IPS-NIHi11 (cell line): ENCODE measurements at places on chromosomes 3 and 15.

DNA sequence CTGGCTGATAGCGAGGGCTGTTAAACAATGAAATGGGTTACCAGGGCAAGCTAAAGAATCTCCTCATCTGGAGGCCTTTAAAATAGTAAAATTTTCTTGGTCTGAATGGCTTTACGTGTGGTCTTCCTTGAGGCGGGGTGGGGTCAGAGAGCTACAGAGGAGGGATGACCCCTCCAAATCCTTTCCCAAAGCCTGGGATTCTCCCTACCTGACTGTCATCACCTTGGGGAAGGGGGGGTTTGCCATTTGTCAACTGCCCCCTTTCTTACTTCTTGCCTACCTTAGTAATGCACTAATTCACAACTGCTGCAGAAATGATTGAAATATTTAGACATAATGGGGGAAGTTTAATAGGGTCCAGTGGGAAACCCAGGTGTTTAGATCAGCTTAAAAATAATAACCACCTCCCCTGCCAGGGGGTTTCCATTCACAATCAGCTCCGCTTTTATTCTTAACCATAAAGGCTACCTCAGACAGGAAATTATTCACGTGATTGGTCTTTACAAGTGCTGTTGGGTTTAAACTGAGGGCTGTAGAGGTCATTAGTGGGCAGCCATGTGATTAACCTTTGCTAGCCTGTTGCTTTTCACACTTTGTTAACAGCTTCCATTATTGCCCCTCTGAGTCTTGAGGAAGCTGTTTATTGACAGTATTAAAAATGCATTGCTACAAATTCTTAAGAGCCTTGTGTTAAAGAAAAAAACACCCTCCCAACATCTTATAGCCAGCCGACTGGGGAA lies 276.5 kb upstream of the ATP11B start:
- DNase-seq: no peak

DNA sequence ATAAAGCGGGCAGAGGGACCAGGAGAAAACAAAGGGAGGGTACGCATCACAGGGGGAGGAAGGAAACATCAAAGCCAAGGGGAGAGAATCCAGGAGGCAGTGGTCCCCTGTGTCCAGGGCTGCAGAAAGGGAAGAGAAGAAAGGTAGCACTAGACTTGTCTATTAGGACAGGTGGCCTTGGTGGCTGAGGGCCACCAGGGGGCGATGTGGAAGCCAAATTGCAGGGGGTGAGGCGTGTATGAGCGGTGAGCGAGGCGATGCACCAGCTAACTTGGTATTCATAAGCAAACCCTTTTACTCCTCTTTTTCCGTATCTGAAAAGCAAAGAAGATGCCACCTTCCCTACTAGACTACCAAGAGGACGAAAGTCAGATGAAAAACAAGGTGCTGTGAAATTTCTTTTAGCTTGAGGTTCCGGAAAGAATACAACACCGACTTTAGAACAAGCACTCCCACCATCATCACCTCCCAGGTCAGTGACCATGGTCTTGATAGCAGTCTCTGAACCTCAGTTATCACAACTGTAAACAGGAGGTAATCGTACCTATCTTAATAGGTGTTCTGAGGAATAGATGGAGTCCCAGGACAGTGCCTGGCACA lies 654.4 kb upstream of the ADAMTS9 start:
- peak; percentile 71 for DNase-seq

DNA sequence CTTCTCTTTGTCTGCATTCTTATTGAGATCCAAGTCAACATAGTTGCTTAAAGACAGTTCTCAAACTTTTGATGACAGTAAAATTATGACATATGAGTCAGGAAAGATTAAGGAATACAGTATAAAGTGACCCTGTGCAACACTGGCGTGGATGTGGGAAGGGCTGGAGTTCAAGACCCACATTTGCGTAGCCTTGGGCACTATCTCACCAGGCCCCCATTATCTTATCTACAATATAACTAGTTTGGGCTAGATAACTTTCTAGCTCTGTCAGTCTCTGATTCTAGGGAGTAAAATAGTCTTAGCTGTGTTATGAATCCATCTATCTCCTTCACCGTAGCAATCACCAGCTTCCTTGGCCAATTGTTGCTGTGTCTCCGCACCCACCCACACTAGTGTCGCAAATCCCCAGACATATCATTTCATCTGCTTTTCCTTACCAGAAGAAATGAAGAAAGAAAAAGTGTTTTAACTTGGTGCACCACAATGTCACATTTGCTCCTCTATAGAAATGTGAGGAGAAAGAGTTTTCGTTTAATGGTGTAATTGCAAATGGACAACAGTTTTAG lies 14.9 kb upstream of the TM4SF4 start:
- DNase-seq: no peak

DNA sequence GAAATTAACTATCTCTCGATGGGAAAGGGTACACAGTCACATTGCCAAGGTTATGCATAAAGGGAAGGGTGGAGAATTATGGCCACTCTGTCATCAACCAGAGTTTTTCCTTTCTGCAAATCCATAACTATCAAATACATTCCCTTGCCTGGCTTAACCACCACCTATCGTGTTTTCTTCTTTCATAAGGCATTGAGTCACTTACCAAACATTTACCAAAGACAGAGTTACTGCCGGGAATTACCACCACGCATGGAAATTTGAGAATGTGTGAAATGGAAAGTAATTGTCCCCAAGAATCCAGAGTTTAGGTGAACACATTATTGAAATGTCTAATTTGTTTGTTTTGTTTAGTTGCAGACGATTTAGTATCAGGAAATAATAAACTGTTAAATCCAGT lies 134.3 kb upstream of the LRRN1 start:
- no peak for DNase-seq

DNA sequence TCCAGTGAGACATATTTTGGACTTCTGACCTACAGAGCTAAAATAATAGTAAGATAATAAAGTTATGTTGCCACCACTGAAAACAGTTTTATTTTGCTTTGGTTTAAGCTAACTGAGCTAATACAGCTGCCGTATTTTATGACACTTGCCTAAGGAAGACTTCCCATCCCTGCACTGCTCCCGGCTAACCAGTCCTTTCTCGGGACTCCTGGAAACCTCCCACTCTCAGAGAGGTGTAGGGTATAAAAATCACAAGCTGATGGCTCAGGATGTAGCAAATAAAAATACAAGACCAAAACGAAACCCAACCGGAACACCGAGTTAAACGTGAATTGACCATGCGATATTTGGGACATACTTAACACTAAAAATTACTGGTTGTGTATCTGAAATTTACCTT lies 448 bp upstream of the KBTBD12 start:
- no peak for DNase-seq

DNA sequence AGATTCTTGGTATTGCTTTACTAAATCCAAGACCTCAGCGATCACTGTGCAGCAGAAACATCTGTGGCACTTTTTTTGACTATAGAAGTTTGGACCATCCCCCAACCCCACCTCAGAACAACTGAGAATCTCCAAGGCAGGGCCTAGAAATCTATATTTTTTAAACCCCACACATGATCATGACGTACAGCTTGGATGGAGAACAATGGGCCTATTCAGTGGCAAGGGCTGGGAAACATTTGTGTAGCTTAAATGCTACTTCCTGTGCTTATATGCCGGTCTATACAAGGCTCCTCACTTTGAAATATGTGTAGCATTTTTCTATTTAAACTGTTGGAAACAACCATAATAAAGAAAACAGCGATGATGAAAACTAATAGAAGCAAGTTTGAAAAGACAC lies 55.1 kb upstream of the SPRED1 start:
- no peak for DNase-seq

DNA sequence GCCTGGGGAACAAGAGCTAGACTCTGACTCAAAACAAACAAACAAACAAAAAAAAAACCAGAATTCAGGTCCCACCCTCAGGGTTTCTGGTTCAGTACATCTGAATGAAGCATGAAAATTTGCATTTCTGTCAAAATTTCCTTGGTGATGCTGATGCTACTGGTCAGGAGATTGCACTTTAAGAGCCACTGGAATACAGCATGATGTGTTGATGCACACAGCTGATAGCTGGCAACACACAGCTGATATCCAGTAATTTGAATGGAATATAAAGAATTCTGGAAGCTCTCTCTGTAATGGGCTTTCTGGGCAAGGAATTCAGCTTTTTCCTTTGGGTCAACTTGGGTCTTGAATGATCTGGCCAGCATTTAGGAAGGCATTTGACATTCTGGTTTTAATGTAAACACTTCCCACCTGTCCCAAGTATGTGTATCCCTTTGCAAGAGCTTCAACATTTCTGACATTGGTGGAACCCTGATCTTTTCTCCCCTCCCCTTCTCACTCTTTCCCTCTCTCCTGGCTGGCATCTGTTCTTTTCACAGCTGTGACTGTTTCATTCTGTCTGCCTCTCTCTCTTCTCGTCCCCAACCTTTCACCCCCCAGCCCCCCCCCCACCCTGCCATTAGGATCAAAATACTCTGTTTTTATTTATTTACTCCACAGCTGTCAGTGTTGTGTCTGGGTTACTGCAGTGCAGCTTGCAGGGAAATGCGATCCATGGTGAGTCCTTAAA lies 189.5 kb downstream of the TPRG1 start:
- DNase-seq: no peak

GRCh38 chr3:46019707-46020106 lies 7.6 kb downstream of the XCR1 start:
- no peak for DNase-seq

DNA sequence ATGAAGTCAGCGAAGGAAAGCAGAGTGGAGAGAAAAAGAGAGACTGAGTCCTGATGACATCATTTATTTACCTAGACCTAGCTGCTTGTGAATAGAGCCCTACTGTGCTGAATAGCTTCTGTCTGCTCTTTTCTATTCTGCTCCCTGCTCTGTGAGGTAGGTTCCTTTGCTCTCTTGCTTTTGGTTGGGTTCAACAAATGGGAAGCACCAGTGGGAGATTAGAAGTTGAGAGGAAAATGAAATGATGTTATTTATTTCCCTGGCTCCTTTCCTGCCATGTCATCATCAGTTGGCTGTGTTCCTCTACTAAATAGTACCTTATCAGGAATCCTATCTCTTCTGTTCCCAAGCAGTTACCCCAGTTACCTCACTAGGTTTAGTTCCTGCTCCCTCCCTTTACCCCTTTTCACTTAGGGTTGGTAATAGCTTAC lies 23.5 kb downstream of the DTWD1 start:
- no peak for DNase-seq

DNA sequence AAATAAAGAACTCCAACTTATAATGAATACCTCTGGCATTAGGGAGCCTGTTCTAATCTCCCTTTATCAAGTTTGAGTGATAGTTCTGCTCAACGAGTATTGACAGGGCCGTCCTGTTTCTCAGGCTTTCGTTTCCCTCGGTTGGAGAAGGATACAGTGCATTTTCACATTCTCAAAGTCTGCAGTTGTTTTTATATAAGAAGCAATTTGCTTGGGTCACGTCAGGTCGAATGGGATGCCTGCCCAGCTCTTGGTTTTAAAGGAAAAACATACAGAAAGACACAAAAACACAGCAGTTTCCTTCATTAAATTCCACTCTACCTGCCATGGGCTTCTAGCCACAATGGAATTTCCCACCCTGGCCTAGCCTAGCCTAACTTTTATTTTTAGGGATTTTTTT lies 366.3 kb downstream of the TIGIT start:
- DNase-seq: no peak

DNA sequence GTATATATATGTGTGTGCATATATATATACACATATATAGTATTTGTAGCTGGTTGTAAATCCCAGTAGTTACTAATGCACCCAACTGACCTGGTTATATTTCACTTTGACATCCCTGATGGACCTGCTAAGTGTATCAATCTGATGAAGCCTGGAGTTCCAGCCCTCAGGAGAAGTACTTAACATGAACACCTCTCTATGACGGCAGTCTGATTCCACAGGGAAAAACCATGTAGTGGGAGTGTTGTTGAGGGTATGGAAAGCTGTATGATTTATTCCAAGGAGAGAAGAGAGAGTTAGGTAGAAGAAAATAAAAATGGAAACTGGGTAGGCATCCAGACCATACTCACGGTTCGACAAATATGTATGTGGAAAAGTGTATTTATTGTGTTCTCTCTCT lies 531.2 kb upstream of the SEMA6D start:
- DNase-seq: no peak

- no peak for DNase-seq
Measured at GRCh38 chr15:57442335-57442734, 66.0 kb downstream of the CGNL1 start.

DNA sequence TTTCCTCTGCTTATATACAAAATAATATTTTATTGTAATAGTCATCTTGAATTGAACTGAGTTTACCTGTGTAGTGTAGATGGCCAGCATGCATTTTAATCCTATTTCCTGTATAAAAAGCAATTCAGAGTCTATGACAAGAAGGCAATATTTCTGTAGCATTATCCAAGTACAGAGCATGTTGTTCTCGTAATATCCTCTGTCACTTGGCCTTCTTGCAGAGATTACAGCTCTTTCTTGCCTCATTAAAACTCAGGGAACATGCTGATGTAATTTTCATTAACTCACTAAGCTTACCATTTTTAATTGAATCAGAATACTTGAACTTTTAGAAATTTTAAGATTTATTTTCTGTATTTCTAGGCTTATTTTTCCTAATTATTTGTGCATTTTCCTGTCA lies 203.3 kb upstream of the AGTR1 start:
- DNase-seq: no peak

DNA sequence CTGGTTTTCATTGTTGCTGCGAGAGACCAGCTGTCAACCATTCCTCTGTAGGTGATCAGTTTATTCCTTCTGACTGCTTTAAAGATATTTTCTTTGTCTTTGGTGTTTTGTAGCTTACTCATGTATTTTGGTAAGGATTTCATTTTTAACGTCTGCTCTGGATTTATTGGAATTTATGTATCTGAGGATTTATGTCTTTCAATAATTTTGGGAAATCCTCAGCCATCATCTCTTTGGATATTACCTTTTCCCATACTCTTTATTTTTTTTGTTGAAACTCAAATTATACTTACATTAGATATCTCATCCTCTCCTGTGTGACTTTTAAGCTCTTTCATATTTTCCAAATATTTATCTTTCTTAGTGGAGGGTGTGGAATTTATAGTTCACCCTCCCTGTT lies 62.7 kb upstream of the COL8A1 start:
- DNase-seq: no peak

GRCh38 chr3:72490688-72491435 lies 357.4 kb downstream of the SHQ1 start:
- no peak for DNase-seq

DNA sequence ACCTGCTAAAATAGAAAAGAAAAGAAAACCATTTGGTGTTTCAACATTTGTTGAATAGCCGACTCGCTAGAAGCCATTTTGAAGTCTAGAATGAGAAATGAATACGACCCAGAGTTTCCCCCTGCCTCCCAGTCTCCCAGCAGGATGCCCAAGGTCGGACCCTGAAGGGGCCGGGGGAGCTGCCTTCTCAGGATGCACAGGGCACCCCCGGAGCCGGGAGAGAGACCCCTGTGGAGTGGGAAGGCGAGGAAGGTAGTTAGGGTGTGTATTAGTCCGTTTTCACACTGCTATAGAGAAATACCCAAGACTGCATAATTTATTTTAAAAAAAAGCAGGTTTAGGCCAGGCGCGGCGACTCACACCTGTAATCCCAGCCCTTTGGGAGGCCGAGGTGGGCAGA lies 44.7 kb downstream of the NIPA2 start:
- no peak for DNase-seq

DNA sequence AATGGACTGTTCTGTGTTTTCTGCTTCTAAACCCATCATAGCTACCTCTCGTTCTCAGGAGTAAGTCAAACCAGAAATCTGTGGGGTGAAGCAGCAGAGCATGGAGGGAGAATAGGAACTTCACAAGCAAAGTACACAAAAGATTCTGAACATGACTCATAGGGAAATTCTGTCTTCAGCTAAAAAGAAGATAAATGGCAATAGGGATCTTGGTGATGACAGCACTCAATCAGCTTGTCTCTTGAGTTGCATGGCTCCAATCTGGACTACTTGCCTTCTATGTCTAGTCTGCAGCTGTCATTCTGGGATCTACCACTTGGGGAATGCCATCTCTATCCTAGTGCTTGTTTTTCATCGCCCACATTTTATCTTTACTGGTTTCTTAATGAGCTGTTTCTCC lies 13.5 kb upstream of the GRAMD1C start:
- peak; percentile 32 for DNase-seq
